ENCODE measurements at places on chromosomes 7 and 10.

- peak; percentile 32 for DNase-seq
Observed at GRCh38 chr10:52635651-52636050, 136.9 kb downstream of the MBL2 start.

- no peak for DNase-seq
Observed at GRCh38 chr7:127154101-127154500, 98.6 kb downstream of the GRM8 start.

DNA sequence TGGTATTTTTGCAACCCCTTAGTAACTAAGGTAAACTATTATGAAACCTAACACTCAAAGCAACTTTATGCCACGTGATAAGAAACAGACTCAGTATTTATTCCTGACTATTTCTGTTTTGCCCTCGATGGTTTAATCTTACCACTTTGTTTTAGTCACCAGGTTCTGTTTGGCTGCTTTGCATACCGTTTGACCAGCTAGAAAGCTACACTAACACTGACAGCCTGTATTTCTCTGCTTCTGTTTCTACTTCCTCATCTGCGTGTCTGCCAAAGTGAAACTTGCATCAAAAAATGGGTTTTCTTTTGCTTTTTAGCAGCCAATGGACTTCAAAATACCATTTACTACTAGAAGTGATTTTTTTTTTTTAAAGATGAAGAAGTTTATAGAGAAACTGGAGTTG, 802.5 kb downstream of the GRM8 start:
- no peak for DNase-seq

GRCh38 chr7:17668122-17668521, 272.2 kb downstream of the SNX13 start:
- DNase-seq: no peak

- DNase-seq: peak; percentile 75
Observed at GRCh38 chr10:90911133-90912051, 9.5 kb downstream of the ANKRD1 start.

GRCh38 chr10:13594641-13595040, 7.9 kb downstream of the PRPF18 start:
- no peak for DNase-seq

GRCh38 chr10:79445161-79445976, at the start of gene ZCCHC24:
TSS of gene ZCCHC24 (minus strand) at chr10:79445624. CDS start at chr10:79445440, 184 bp downstream.
- peak; percentile 99 for DNase-seq

DNA sequence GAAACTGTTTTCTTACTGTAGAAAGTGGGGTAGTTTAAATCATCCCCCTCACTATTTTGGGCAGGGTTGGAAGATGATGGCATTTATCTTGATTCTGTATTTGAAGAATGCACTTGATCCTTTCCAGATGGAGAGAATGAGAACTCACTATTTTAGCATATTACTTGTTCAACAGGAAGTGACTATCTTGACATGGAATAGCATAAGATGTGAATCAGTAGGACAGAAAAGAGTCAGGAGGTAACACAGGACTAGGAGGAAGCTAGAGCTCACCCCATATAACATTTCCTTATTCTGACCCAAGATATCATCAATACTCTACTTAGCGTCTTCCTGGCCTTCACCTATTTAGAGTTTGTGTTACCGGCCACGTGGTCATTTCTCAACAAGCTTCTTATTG, 400.2 kb downstream of the PHTF2 start:
- DNase-seq: peak; percentile 77

DNA sequence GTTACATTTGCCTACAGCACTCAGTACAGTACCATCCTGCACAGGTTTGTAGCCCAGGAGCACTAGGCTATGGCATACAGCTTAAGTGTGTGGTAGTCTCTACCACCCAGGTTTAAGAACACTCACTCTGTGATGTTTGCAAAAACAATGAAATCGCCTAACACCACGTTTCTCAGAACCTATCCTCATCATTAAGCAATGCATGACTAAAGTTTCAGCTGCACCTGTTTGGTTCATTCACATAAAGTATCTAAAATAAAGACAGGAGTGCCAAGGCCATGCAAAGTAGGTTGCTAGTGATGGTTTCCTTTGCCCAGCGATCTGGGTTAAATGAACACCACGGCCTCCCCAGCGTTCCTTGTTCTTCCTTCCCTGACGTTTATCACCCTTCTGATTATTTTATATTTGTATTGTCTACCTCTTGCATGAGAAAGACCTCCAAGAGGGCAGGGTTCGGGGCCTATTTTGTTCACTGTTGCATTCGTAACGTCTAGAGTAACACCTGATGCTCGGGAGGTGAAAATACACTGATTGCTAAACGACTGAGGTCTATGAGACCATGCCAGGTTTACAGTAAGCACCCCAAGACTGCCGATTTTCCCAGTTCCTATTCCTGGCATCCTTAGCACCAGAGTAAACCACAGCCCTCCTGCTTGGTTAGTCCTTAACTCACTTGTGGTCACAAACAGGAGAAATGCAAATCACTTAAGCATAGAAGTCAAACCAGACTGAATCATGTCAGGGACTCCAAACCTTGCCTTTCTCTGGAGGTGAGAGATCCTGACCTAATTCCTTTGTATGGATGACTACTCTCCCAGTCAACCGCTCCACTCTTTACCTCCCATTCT, 204.1 kb upstream of the NFE2L3 start:
- no peak for DNase-seq

- no peak for DNase-seq
Observed at GRCh38 chr10:52875336-52875735, 102.8 kb upstream of the MBL2 start.

DNA sequence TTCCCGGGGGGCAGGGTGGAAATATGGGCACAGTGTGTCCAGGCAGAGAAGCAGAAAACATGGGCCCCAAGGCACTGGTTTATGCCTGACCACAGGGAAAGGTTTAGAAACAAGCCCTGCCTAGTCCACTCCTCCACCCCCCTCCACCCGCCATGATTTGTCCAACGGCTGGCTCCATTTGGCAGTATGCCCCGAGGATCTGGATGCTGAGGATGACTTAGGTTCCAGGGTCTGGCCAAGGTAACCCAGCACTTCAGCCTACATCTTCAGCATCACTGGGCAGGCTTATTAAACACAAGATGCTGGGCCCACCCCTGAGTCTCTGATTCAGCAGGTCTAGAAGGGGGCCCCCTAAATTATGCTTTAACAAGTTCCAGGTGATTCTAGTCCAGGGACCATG, 121.9 kb downstream of the RALA start:
- DNase-seq: no peak

DNA sequence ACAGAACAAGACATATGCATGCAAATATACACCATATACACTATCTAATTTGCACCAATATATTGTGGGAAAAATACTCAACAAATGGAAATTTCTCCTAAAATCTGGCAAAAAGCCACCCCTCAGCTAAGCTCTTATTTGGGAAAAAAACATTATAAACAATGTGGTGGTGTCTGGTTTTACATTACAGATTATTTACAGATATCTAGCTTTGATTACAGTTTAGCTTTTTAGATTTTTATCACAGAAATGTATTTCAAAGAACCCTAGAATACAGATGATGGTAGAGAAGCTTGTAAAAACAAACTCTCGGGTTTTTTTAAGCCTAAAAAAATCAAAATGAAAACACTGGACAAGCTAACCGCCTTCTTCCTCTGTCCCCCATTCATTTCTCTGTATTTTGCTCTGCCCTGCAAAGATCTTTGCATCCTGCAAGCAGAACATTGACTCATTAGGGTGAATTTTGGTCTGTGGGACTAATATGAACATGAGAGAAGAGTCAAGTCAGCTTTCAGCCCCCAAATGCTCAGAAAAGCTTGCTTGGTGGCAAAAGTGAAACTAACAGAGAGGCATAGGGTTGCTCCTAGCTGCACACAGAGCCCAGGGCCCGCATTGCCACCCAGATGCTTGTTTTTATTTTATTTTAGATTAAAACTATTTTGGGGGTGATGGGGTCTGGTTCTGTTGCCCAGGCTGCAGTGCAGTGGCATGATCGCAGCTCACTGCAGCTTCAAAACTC, 88.8 kb upstream of the LYZL1 start:
- DNase-seq: no peak

DNA sequence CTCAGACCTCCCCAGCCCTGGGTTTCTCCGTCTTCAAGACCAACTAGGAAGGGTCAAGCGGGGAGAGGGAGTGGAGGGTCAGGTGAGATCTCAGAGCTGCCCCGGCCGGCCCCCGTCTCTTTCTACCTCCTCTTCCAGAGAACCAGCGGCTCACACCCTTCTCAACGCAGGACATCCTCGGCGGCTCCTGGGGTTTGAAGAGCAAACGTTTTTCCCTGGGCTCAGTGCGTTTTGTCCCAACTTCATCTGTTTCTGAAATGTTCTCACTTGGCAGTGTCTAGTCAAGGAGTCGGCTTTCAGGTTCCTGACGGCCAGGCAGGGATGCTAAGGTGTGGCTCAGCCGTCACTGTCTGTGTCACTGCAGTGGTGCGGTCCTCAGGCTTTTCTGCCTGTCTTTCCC, 416.4 kb upstream of the FOXK1 start:
- no peak for DNase-seq

- peak; percentile 51 for DNase-seq
Observed at GRCh38 chr7:46759711-46760480, 822.0 kb downstream of the TNS3 start.

- peak; percentile 62 for DNase-seq
Observed at GRCh38 chr7:120609136-120609753, 248.7 kb downstream of the TSPAN12 start.

DNA sequence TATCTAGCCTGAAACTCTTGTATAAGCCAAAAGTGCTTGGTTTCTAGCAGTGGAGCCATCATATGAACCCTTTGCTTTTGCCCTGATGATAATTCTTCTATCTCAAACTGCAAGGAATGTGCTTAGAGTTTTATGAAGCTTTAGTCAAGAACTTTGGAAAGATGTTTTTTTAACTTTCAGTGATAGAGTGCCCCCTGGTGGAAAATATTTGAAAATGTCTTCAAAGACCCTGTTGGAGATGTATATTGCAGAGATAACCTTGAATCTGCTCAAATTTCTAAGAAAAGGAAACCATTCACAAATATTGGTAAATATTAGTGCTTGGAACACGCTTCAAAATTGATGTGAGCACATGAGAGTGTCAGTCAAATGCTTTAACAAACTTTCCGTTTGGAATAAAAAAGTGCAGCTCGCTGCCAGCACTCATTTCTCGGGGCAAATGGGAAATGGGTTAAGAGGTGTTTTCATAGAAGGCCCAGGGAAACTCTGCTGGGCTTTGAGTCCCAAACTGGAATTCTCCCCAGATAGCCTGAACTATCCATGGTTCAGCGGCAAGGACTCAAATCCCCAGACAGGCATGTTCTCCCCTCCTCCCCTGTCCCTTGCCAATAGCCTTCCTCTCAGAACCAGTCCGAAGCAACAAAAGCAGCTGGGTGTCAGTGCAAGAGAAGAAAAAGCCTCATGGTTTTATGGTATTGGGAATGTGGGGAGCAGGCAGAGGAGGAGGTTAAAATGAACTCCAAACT, 129.3 kb downstream of the MYOF start:
- DNase-seq: peak; percentile 62

- DNase-seq: no peak
Observed at GRCh38 chr7:149775176-149775556, 1.8 kb upstream of the ZNF467 start.

DNA sequence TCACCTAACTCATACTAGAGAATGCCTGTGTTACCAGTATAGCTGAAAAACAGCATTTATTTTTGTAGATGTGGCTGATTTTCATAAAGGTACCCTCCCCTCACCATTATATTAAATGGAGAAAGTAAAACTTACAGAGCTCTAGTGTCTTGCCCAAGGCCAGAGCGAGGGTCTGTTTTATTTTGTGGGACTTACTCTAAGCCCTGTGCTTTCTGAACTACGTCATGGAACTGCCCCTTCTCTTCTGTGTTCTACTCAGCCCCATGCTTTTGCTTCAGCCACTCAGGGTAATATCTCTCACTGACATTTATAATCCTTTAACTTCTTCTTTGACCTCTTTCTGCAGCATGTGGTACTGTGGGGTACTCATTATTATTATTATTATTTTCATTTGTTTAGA, 10.3 kb upstream of the ZNF786 start:
- no peak for DNase-seq

- no peak for DNase-seq
Observed at GRCh38 chr10:125373546-125373945, 213.2 kb upstream of the CTBP2 start.

- DNase-seq: no peak
Observed at GRCh38 chr7:116952635-116953371, 498 bp upstream of the ST7 start.

- peak; percentile 36 for DNase-seq
Observed at GRCh38 chr10:125882596-125882995, 1.5 kb upstream of the DHX32 start.

GRCh38 chr7:42055171-42055570, 181.8 kb downstream of the GLI3 start:
- DNase-seq: no peak

- DNase-seq: no peak
Observed at GRCh38 chr7:155577509-155577905, 31.1 kb upstream of the CNPY1 start.

GRCh38 chr7:47186316-47186715, 395.6 kb downstream of the TNS3 start:
- no peak for DNase-seq

DNA sequence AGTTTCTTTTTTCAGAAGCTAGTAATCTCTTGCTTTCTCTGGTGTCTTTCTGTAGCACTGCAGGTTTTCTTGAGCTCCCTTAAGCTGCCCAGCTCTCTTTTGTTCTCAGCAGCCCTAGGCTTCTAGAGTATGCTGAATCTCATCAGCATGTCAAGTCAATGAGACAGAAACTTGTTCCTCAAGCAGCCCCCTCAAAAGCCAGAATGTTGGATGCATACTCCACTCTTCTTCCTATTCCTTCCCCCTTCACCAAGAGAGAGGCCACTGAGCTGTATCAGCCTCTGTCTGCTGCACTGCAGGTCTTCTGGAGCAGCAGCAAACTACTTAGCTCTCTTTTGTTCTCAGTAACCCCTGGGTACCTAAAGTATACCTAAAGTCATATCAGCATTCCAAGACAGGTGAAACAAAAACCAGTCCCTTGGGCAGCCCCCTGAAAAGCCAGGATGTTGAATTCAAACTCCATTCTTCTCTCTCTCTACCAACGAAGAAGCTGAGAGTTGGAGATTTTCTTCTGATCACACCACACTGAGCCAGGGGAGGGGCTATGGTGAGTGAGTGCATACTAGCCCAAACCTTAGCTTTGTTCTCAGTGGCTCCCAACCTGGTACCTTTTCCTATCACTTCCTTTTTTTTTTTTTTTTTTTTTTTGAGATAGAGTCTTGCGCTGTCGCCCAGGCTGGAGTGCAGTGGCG, 73.3 kb upstream of the WAC start:
- DNase-seq: no peak

GRCh38 chr10:94138391-94138790, 144.7 kb downstream of the PLCE1 start:
- peak; percentile 70 for DNase-seq

- peak; percentile 32 for DNase-seq
Observed at GRCh38 chr7:43577485-43577951, 5.4 kb upstream of the STK17A start.

DNA sequence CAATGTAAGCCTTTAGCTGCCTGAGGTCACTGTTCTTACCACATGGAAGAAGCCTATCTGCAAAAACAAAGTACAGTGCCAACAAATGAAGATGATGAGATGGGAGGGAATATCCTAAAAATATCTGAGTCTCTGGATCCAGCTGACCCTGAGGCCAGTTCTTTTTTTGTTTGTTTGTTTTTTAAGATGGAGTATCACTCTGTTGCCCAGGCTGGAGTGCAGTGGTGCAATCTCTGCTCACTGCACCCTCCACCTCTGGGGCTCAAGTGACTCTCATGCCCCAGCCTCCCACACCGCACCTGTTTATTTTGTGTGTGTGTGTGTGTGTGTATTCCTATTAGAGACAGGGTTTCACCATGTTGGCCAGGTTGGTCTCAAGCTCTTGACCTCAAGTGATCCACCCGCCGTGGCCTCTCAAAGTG, 44.9 kb downstream of the HYCC1 start:
- no peak for DNase-seq

- DNase-seq: no peak
Observed at GRCh38 chr10:44962870-44963738, 3.5 kb downstream of the RASSF4 start.
